ENCODE measurements at places on chromosomes 12 and 14. TPM values are rescaled to one million over a fixed set of nuclear protein-coding genes. Genes with fewer than 3 reads are reported as not detected.
A peak's percentile ranks its signal among the peaks of the same experiment; 100 is the strongest.

- DNase-seq: no peak
- no peaks in the 10 kb centered on the region for H3K27me3 ChIP-seq
- H3K4me3 ChIP-seq: no peak overlapping the region
- no peak overlapping the region for H3K27ac ChIP-seq
These were observed 2.8 kb downstream of the RXYLT1 start for GRCh38 chr12:63782466-63782865.

- peak overlapping the region; percentile 42 for H3K27ac ChIP-seq
- H3K4me3 ChIP-seq: no peak overlapping the region
- H3K36me3 ChIP-seq: no peaks in the 10 kb centered on the region
These were observed 10.9 kb downstream of the EVL start for GRCh38 chr14:100076133-100076532.

GRCh38 chr12:75954041-75954440 lies 77.5 kb downstream of the PHLDA1 start:
- no peaks in the 10 kb centered on the region for H3K36me3 ChIP-seq
- no peak for DNase-seq
- H3K27ac ChIP-seq: peak overlapping the region; percentile 50
- H3K27me3 ChIP-seq: no peaks in the 10 kb centered on the region

- H3K36me3 ChIP-seq: no peaks in the 10 kb centered on the region
- H3K27ac ChIP-seq: no peak overlapping the region
- no peak for DNase-seq
- H3K4me3 ChIP-seq: no peak overlapping the region
- peaks cover 15% of the 10 kb centered on the region for H3K4me1 ChIP-seq
These were observed 50.1 kb downstream of the KLRG1 start for GRCh38 chr12:9039397-9039977.

- no peak for DNase-seq
- H3K27me3 ChIP-seq: no peaks in the 10 kb centered on the region
- no peaks in the 10 kb centered on the region for H3K4me1 ChIP-seq
- H3K27ac ChIP-seq: no peak overlapping the region
- no peaks in the 10 kb centered on the region for H3K36me3 ChIP-seq
These were observed 1646.2 kb upstream of the FLRT2 start for GRCh38 chr14:83883732-83884131.

DNA sequence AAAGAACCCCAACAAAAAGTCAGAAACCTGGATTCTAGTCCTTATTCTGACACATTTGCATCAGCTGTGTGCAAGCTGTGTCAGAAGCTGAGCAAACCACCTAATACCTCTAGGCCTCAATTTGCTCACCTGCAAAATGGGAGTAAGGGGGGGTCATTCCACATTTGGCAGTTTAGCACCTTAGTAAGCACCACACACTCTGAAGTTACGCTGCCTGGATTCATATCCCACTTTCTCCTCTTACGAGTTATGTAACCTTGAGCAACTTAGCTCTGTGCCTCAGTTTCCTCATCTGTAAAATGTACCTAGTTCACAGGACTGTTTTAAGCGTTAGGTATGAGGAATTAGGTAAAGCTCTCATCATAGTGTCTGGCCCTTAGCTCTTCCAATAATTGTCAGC lies 218.9 kb downstream of the PPM1H start:
- no peaks in the 10 kb centered on the region for H3K36me3 ChIP-seq
- no peaks in the 10 kb centered on the region for H3K27me3 ChIP-seq
- no peak overlapping the region for H3K4me3 ChIP-seq

GRCh38 chr12:59193476-59194050 lies 273.3 kb upstream of the LRIG3 start:
- H3K4me1 ChIP-seq: no peaks in the 10 kb centered on the region
- no peak overlapping the region for H3K4me3 ChIP-seq
- H3K36me3 ChIP-seq: no peaks in the 10 kb centered on the region
- H3K27me3 ChIP-seq: no peaks in the 10 kb centered on the region

DNA sequence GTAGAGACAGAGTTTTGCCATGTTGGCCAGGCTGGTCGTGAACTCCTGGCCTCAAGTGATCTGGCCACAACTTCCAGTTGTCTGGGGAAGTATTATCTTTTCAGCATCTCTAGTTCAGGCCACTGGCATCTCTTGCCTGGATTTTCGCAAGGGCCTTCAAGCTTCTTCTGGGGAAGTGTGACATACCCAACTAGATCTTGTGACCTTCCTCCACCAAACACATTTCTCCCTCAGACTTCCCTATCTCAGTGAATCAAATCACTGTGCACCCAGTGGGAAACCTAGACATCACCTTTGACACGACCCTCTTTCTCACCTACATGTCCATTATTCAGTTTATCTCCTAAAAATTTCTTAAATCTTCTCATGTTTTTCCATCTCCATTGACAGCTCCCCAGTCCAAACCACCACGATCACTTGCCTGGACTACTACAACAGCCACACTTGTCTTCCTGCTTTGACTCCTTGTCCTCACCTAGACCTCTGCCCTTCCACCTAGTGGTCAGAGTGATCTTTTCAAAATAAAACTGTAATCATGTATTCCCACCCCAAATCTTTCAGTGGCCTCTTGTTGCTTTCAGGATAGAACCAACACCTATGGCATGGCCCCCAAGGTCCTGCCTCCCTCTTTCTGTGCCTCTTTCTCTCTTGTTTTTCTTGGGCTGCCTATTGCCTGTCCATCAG lies 3.3 kb downstream of the EEF1AKMT3 start:
- peaks cover 8% of the 10 kb centered on the region for H3K36me3 ChIP-seq
- H3K27ac ChIP-seq: no peak overlapping the region
- H3K4me1 ChIP-seq: peaks cover 24% of the 10 kb centered on the region
- H3K27me3 ChIP-seq: no peaks in the 10 kb centered on the region

GRCh38 chr12:52257074-52257551 lies 17.3 kb upstream of the KRT86 start:
- H3K4me1 ChIP-seq: peaks cover 7% of the 10 kb centered on the region
- peaks cover 98% of the 10 kb centered on the region for H3K27me3 ChIP-seq
- no peaks in the 10 kb centered on the region for H3K36me3 ChIP-seq

DNA sequence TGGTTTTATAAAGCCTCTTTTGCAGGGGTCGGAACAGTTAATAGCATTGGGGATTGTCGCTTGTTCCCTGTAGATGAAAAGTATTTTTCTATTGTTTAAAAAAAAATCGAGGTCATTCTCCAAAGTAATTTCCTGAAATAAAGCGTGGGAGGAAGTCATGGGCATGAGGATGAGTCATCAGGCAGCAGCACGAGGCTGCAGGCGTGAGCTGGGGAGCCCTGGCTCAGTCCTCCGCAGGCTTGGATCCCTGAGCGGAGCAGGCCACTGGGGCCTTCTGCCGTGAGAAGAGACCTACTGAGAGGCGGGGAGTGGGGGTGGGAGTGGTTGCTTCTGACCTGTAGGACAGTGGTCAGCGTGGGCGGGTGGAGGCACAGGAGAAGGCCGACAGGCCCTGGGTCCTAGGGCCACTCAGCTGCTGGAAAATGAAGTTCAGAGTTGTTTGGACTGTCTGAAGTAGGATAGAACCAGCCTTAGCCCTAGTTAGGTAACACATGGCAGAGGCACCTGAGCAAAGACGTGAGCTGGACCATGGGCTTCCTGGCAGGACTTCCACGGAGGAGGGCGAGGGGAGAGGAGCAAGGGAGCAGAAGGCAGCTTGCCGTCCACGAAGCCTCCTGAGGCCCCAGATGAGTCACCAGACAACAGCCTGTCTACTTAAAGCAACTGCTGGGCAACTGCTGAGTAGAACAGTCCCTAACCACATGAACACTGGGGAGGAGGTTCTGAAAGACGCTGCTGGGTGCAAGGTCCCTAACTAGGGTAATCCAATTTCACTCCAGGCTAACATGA lies 21.1 kb upstream of the LGALS3 start:
- H3K27me3 ChIP-seq: no peaks in the 10 kb centered on the region
- H3K4me1 ChIP-seq: peaks cover 58% of the 10 kb centered on the region
- peak; percentile 90 for DNase-seq
- H3K27ac ChIP-seq: peak overlapping the region; percentile 95

GRCh38 chr12:108793756-108794441 lies 62.6 kb upstream of the CORO1C start:
- peaks cover 85% of the 10 kb centered on the region for H3K36me3 ChIP-seq
- peak overlapping the region; percentile 82 for H3K27ac ChIP-seq
- peaks cover 54% of the 10 kb centered on the region for H3K4me1 ChIP-seq
- H3K27me3 ChIP-seq: no peaks in the 10 kb centered on the region

GRCh38 chr14:23302290-23303225 lies at the start of gene PPP1R3E:
PPP1R3E (minus strand) TSS chr14:23302859; CDS start chr14:23302576, 283 bp downstream.
- peaks cover 10% of the 10 kb centered on the region for H3K36me3 ChIP-seq
- H3K4me1 ChIP-seq: peaks cover 67% of the 10 kb centered on the region
- DNase-seq: peak; percentile 69
- peak within 1 kb of the TSS; percentile 99 for H3K27ac ChIP-seq
- peak within 1 kb of the TSS; percentile 86 for H3K4me3 ChIP-seq

DNA sequence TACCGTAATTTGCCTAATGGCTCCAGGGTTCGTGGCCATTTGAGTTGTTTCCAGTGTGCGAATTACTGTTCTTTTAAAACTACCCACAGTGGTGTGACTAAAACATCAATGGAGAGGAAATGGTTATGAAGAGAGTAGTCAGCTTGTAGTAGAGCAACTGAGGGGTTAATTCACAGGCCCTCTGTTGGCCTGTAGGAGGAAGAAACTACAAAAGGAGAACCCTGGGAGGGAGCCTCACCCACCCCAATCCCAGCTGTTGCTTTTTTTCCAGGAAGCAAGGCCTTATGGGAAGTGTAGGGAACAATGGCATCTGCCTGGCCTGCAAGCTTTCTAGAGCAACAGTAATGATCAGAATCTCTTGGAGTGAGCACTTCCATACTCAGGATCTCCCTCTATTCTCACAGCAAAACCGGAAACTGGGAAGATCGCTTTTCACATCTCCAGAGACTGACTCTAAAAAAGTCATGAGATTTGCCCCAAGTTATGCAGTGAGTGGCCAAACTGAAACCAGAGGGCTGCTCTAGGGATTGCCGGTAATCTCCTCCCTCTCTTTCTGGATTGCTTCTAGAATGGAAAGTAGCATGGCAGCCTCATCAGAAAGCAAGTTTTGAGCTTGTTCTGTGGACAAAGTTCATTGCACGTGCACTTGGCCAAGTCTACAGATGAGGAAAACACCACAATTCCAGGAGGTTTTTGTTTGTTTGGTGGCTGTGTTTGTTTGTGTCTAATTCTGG lies 125.3 kb upstream of the PWP1 start:
- H3K27me3 ChIP-seq: peaks cover 4% of the 10 kb centered on the region
- no peak overlapping the region for H3K4me3 ChIP-seq
- no peak for DNase-seq
- H3K4me1 ChIP-seq: no peaks in the 10 kb centered on the region

DNA sequence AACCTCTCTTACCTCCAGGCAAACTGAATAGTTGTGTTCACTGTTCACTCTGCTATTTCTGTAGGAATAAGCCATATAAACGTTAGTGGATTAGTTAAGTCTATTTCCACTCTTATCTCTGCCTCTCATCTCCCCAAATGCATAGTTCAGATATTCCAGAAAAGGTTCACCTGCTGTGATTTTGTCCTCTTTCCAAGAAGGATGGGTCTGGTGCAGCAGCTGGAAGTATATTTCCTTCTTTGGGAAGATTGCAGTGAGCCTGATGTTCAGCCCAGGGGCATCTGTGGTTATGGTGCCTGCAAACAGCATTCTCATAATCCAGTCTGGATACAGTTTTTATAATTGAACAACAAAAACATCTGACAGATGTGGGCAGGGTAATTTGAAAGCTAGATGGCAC lies 97.7 kb downstream of the TPH2 start:
- peaks cover 15% of the 10 kb centered on the region for H3K27me3 ChIP-seq
- DNase-seq: no peak
- H3K4me3 ChIP-seq: no peak overlapping the region
- H3K36me3 ChIP-seq: no peaks in the 10 kb centered on the region
- H3K27ac ChIP-seq: no peak overlapping the region
- no peaks in the 10 kb centered on the region for H3K4me1 ChIP-seq

DNA sequence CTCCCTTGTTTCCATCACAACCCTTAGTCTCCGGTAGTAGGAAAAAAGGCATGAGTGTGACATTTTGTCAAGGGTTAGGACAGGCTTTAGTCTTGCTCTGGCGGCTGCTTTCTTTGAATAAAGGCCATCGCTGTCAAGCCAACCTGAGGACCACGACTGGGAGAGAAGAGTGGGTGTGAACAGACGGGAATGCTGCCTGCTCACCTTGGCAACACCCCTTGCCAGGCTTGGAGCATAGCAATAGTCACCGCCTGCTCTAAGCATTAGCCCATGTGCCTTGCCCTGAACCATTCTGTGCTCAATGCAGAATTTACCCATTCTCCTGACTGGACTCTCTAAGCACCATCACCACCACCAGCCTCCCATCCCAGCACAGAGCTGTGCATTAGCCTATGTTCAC lies 36.2 kb downstream of the SPTB start:
- no peaks in the 10 kb centered on the region for H3K36me3 ChIP-seq
- peaks cover 65% of the 10 kb centered on the region for H3K4me1 ChIP-seq
- peak overlapping the region; percentile 92 for H3K27ac ChIP-seq
- no peak for DNase-seq

DNA sequence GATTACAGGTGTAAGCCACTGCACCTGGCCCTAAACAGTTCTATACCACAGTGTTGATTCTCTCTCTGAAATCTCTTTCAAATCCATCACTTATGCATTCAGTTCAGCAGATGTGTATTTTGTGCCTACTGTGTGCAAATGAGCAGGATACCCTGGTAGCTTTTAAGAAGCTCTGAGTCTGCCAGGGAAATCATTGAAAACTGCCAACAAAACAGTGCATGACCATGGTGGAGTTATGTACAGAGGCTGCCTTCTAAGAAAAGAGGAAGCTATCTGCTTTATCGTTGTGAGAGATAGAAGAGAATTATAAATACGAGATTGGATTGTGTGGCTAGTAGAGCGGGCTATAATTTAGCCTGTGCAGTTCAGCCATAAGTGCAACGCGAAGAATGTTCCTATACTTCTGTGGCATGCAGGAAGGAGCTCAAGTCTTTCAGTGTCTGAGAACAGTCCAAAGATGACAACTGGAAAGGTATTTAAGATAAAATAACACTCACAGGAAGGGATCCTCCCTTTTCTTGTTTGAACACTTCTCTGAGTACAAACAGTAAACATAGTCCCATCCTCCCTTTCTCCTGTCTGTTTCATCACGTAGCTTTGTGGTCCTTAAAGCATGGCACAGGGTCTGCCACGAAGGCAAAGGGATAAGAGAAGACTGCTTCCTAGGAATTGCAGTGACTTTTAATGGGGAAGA lies 4.3 kb downstream of the DIP2B start:
- H3K4me3 ChIP-seq: no peak overlapping the region
- no peaks in the 10 kb centered on the region for H3K36me3 ChIP-seq
- H3K4me1 ChIP-seq: peaks cover 62% of the 10 kb centered on the region
- H3K27ac ChIP-seq: peak overlapping the region; percentile 1

GRCh38 chr12:14619741-14620501 lies 52.2 kb upstream of the PLBD1 start:
- no peaks in the 10 kb centered on the region for H3K27me3 ChIP-seq
- H3K27ac ChIP-seq: no peak overlapping the region
- H3K4me1 ChIP-seq: peaks cover 22% of the 10 kb centered on the region
- no peak for DNase-seq
- no peak overlapping the region for H3K4me3 ChIP-seq
- no peaks in the 10 kb centered on the region for H3K36me3 ChIP-seq

- no peak for DNase-seq
- no peak overlapping the region for H3K27ac ChIP-seq
These were observed 27.6 kb downstream of the BICD1 start for GRCh38 chr12:32134101-32134888.

The SYCP3 gene
- total RNA-seq: not detected

The VRTN gene
- total RNA-seq: not detected

The PELI2 gene
- 2.0 TPM for total RNA-seq

The DPPA3 gene
- total RNA-seq: not detected

The KRT75 gene
- not detected for total RNA-seq

The ANKRD9 gene
- total RNA-seq: 158 TPM

The VDR gene
- 0.33 TPM for total RNA-seq

The MANSC1 gene
- total RNA-seq: 8.7 TPM

The GPR65 gene
- 0.25 TPM for total RNA-seq

The PNP gene
- 6.4 TPM for total RNA-seq

The RTL1 gene
- total RNA-seq: not detected

The EGLN3 gene
- total RNA-seq: 153 TPM

The MDP1 gene
- 16.6 TPM for total RNA-seq

The SLC8A3 gene
- total RNA-seq: 0.05 TPM

The DIO2 gene
- total RNA-seq: 6.4 TPM

The IFNG-AS1 gene
- 0.58 TPM for total RNA-seq
